ENCODE measurements at places on chromosomes 13 and 19. TPM values are rescaled to one million over a fixed set of nuclear protein-coding genes. Genes with fewer than 3 reads are reported as not detected.

GRCh38 chr13:51953347-51954195, 57.7 kb downstream of the ATP7B start:
- H3K27me3 ChIP-seq = no peaks in the 10 kb centered on the region
- H3K4me3 ChIP-seq = no peak overlapping the region
- H3K36me3 ChIP-seq = no peaks in the 10 kb centered on the region

DNA sequence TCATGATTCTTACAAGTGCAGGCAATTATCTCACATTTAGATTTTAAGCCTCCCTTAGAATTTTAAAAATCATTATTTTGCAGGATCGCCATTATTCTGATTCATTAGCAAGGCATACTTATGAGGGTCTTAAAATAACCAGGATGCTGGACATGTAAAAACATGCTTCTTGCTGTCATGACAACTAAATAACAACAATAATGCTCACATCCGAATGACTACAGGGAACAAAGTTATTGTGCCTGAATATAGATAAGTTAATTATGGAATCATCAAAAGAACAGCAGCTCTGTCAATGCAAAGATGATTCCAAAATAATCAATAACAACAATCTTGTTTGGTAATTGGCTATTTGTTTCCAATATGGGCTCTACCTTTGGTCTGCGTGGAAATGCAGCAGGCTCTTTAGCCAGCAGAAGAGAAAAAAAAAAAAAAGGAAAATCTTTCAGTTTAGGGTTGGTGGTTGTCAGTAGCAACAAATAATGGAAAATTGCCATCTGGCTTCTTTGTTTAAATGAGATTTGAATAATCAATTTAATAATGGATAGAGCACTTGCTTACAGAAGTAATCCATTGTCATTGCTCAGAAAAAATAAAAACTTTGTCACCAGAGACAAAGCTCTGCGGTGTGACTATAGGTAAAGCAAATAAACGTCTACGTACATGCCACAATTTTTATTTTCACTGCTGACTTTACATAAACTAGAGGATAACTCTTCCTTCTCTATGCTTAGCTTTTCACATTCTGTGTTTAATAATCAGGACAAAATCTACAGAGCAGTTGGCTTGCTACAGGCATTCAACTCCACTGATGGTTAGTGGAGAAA, 468.9 kb upstream of the TSHZ3 start:
- DNase-seq = no peak
- H3K27ac ChIP-seq = no peak overlapping the region
- H3K27me3 ChIP-seq = peaks cover 9% of the 10 kb centered on the region
- H3K36me3 ChIP-seq = no peaks in the 10 kb centered on the region
- H3K4me3 ChIP-seq = no peak overlapping the region

DNA sequence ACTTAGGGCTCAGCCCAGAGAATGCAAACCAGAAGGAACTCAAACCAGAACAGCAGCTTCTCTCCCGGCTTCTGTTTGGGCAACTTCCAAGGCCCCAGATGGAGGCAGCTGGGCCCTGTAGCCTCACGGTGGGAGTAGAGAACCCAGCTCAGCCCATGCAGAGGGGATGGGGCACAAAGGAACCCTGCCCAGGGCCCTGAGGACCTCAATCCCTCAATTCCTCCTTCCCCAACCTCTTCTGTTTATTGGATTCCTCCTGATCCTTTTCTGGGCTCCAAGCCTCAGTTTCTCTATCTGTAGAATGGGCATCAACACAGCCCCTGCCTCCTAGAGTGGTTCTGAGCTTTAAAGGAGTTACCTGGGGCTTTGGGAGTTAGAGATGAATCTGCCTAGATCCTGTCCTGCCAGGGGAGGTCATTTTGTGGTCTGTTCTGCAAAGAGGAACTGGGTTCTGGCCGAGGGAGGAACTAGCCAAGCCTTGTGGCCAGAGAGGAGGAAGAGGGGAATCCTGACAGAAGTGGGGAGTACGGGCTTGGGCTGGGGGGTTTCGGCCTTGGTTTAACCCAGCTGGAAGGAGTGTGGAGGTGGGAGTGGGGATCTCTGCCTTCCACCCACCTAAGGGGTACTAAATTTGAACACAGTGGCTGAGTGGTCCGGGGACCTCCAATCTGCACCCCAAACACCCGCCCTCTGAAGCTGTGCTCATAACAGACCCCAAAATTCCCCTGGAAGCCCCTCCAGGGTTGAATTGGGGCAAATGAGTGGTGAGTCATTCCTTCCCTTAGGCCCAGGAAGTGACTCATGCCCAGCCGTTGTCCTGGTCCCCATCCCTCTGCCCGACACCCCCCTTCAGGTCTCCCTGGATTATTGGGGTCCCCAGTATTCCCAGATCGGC, 2.7 kb downstream of the ADGRE5 start:
- no peaks in the 10 kb centered on the region for H3K27me3 ChIP-seq
- peaks cover 36% of the 10 kb centered on the region for H3K4me1 ChIP-seq
- H3K4me3 ChIP-seq = peak overlapping the region; percentile 10
- DNase-seq = no peak
- H3K27ac ChIP-seq = peak overlapping the region; percentile 30

- H3K36me3 ChIP-seq = no peaks in the 10 kb centered on the region
- H3K27ac ChIP-seq = no peak overlapping the region
- no peaks in the 10 kb centered on the region for H3K27me3 ChIP-seq
- DNase-seq = no peak
- H3K4me1 ChIP-seq = no peaks in the 10 kb centered on the region
- peak overlapping the region; percentile 77 for H3K4me3 ChIP-seq
Measured at GRCh38 chr19:925087-925525, 729 bp upstream of the ARID3A start.

DNA sequence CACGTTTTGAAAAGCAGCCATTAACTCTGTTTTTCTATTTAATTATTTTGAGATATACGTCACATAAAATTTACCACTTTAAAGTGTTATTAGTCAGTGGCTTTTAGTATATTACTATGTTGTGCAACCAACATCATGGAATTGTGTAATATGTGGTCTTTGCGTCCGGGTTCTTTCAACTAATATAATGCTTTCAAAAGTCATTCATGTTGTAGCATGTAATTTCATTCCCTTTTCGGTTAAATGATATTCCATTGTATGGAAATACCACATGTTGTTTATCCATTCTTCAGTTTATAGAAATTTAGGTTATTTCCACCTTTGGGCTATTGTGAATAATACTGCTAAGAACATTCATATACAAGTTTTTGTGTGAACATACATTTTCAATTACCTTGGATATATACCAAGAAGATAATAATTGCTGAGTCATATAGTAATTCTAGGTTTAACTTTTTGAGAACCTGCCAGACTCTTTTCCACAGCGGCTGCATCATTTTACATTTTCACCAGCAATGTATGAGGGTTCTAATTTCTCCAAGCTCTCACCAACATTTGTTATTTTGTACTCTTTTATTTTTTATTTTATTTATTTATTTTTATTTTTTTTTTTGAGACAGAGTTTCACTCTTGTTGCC, 28.1 kb upstream of the CLDN10 start:
- no peak overlapping the region for H3K27ac ChIP-seq
- no peak for DNase-seq
- H3K36me3 ChIP-seq = 0 out of 2 replicates have a peak, but pooled peaks cover 3% of the 10 kb centered on the region
- H3K4me1 ChIP-seq = peaks cover under 1% of the 10 kb centered on the region
- no peak overlapping the region for H3K4me3 ChIP-seq

GRCh38 chr13:77230560-77230959, 96.3 kb downstream of the MYCBP2 start:
- H3K4me3 ChIP-seq = no peak overlapping the region
- DNase-seq = no peak
- no peak overlapping the region for H3K27ac ChIP-seq
- H3K4me1 ChIP-seq = no peaks in the 10 kb centered on the region
- H3K36me3 ChIP-seq = no peaks in the 10 kb centered on the region

- peaks cover 4% of the 10 kb centered on the region for H3K4me1 ChIP-seq
- no peak for DNase-seq
- no peaks in the 10 kb centered on the region for H3K36me3 ChIP-seq
Measured at GRCh38 chr13:110374431-110375370, 67.6 kb downstream of the COL4A2 start.

- no peak for DNase-seq
- H3K4me3 ChIP-seq = no peak overlapping the region
- H3K27me3 ChIP-seq = peaks cover 62% of the 10 kb centered on the region
- no peaks in the 10 kb centered on the region for H3K4me1 ChIP-seq
Measured at GRCh38 chr13:112616586-112617362, 28.8 kb upstream of the TUBGCP3 start.

GRCh38 chr19:29624489-29625185, 18.6 kb downstream of the POP4 start:
- H3K27ac ChIP-seq = no peak overlapping the region
- no peak overlapping the region for H3K4me3 ChIP-seq
- DNase-seq = no peak
- H3K36me3 ChIP-seq = no peaks in the 10 kb centered on the region
- H3K27me3 ChIP-seq = no peaks in the 10 kb centered on the region

DNA sequence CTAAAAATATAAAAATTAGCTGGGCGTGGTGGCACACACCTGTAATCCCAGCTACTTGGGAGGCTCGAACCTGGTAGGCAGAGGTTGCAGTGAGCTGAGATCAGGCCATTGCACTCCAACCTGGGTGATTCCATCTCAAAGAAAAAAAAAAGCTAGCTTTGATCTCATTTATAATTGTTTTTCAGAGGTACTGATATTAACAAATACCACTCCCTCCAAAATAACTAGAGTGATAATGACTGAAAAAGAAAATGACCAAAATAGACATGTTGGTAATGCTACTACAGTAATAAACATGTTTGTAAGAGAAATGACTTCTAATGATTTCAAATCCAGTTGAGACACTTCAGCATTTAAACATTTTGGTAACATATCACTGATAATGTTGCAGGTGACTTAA, 13.0 kb downstream of the PDCD5 start:
- H3K36me3 ChIP-seq = peaks cover 29% of the 10 kb centered on the region
- H3K4me1 ChIP-seq = no peaks in the 10 kb centered on the region
- DNase-seq = no peak
- H3K27me3 ChIP-seq = no peaks in the 10 kb centered on the region
- H3K4me3 ChIP-seq = no peak overlapping the region

IL11 gene
- total RNA-seq = 6.6 TPM

IGFL2 gene
- total RNA-seq = not detected

ELOF1 gene
- total RNA-seq = 65.5 TPM

F2RL3 gene
- not detected for total RNA-seq

C19orf38 gene
- 1.4 TPM for total RNA-seq

SCN1B gene
- total RNA-seq = 3.0 TPM

KLK6 gene
- 490 TPM for total RNA-seq

ZNF709 gene
- 1.6 TPM for total RNA-seq

ZNF723 gene
- not detected for total RNA-seq
